ENCODE measurements at places on chromosomes 7 and 10. TPM values are rescaled to one million over a fixed set of nuclear protein-coding genes. Genes with fewer than 3 reads are reported as not detected.

HTR5A gene
- not detected for total RNA-seq

NHLRC2 gene
- 24.6 TPM for total RNA-seq

CACNA2D1 gene
- not detected for total RNA-seq

PHF14 gene
- total RNA-seq: 32.1 TPM

- H3K4me1 ChIP-seq: no peaks in the 10 kb centered on the region
- H3K27ac ChIP-seq: no peak overlapping the region
- DNase-seq: no peak
These were observed 954.2 kb downstream of the PCDH15 start for GRCh38 chr10:53846809-53847208.

- H3K27ac ChIP-seq: no peak overlapping the region
- no peaks in the 10 kb centered on the region for H3K27me3 ChIP-seq
- peaks cover 19% of the 10 kb centered on the region for H3K4me1 ChIP-seq
- H3K36me3 ChIP-seq: no peaks in the 10 kb centered on the region
These were observed 117.7 kb upstream of the TNRC18 start for GRCh38 chr7:5541087-5541992.

DNA sequence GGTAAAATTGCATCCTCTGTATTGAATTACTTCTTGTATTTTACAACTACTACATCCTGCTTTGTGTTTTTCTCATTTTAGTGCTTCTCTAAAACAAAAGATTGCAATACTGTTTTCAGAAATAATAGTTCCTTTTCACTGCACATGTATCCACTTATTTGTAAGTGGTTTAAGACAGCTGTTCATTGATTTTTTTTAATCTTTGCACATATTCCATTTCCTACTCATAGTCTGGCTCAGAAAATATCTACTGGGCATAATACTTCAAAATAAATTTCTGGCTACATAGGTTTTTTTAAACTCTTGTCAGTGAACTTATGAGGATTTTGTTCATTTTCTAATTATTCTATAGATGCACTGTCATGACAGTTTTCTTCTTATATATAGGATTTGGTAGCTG is 54.8 kb downstream of the SND1 start:
- H3K4me3 ChIP-seq: no peak overlapping the region
- no peak for DNase-seq
- H3K36me3 ChIP-seq: peaks cover 67% of the 10 kb centered on the region
- H3K4me1 ChIP-seq: no peaks in the 10 kb centered on the region
- H3K27ac ChIP-seq: no peak overlapping the region

DNA sequence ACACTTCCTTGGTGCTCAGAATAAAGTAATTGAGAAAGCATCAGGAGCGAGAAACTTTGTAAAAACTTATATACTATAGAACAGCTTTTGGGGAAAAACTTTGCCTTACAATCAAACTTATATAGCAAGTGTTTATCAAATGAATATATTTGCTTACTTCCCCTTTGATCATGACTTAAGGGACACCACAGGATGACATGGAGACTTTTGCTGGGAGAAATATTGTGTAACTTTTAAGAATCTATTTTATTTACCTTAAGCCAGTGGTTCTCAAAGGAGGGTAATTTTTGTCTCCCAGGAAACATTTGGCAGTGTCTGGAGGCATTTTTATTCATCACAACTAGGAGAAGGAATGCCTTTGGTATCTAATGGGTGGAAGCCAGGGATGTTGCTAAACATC is 173.8 kb upstream of the HABP2 start:
- H3K27ac ChIP-seq: no peak overlapping the region
- peaks cover 31% of the 10 kb centered on the region for H3K27me3 ChIP-seq
- no peak overlapping the region for H3K4me3 ChIP-seq
- H3K4me1 ChIP-seq: peaks cover 20% of the 10 kb centered on the region
- DNase-seq: no peak

- H3K27me3 ChIP-seq: no peaks in the 10 kb centered on the region
- no peak overlapping the region for H3K4me3 ChIP-seq
- H3K36me3 ChIP-seq: peaks cover 42% of the 10 kb centered on the region
- DNase-seq: no peak
- no peaks in the 10 kb centered on the region for H3K4me1 ChIP-seq
- no peak overlapping the region for H3K27ac ChIP-seq
These were observed 39.6 kb downstream of the CUL2 start for GRCh38 chr10:35050568-35050967.

DNA sequence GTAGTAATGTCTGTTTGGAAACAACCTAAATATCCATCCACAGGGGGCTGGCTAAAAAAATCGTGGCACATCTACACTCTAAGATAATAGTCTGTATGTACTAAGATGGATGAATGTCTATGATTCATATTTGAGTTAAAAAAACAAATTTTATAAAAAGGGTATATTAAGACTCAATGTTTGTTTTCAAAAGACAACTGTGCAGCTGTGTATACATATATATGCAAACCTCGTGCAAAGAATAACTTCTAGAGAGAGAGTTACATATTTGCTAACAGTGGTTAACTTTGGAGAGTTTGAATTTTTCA is 323.5 kb downstream of the PLXNA4 start:
- peaks cover 2% of the 10 kb centered on the region for H3K27me3 ChIP-seq
- DNase-seq: no peak
- H3K36me3 ChIP-seq: no peaks in the 10 kb centered on the region
- no peaks in the 10 kb centered on the region for H3K4me1 ChIP-seq
- no peak overlapping the region for H3K27ac ChIP-seq

- no peak overlapping the region for H3K4me3 ChIP-seq
- H3K27ac ChIP-seq: no peak overlapping the region
- H3K4me1 ChIP-seq: peaks cover 5% of the 10 kb centered on the region
- peaks cover 40% of the 10 kb centered on the region for H3K27me3 ChIP-seq
These were observed 124.6 kb upstream of the CDK13 start for GRCh38 chr7:39825401-39825980.

DNA sequence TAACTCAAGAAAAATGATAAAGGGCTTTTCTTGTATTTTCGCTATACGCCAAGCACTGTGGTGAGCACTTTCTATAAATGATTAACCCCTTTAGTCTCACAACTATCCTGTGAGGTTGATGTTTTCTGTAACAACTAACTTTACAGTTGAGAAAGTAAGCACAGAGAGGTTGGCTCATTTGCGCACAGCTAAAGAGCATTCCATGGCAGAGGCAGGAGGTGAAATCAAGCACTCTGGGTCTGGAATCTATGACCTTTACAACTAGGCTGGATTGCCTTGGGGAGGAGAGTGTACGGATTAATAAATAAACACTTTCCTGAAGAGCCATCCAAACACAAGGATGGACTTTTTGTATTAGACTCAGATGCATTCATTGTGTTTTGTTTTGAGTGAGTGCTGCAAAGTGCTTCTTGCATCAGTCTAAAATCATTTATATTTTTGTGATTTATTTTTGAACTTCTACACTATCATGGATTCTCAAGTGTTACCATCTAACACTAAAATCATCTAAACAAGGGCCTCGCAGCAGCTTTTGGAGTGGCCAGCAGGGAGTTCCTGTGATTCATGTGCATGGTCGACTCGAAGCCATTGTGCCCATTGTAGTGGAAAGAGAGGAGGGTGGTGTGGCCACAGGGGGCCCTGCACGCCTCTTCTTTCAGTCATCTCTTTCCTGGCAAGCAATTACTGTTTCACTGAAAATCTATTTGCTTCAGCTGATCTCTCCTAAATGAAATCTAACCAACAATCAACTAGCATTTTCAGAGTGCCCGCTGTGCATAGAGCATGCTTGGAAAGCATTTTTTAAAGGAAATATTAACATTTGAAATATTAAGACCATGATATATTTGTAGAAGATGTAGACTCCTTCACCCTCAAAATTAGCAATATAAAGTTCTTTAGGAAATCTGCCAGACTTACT is 633.4 kb upstream of the COBL start:
- no peak overlapping the region for H3K27ac ChIP-seq
- no peak for DNase-seq
- no peaks in the 10 kb centered on the region for H3K27me3 ChIP-seq

GRCh38 chr10:22042557-22043326 is 39.2 kb upstream of the DNAJC1 start:
- no peaks in the 10 kb centered on the region for H3K4me1 ChIP-seq
- no peak overlapping the region for H3K27ac ChIP-seq
- H3K27me3 ChIP-seq: peaks cover 16% of the 10 kb centered on the region
- no peak for DNase-seq

GRCh38 chr10:56116684-56117083 is 244.4 kb downstream of the ZWINT start:
- H3K4me3 ChIP-seq: no peak overlapping the region
- no peak overlapping the region for H3K27ac ChIP-seq
- no peaks in the 10 kb centered on the region for H3K4me1 ChIP-seq

- H3K4me3 ChIP-seq: no peak overlapping the region
- peaks cover 4% of the 10 kb centered on the region for H3K27me3 ChIP-seq
- DNase-seq: no peak
- H3K4me1 ChIP-seq: no peaks in the 10 kb centered on the region
- no peaks in the 10 kb centered on the region for H3K36me3 ChIP-seq
- H3K27ac ChIP-seq: no peak overlapping the region
These were observed 137.8 kb upstream of the PPP2R2D start for GRCh38 chr10:131762789-131763696.

All from activated CD8-positive, alpha-beta T cell treated with anti-CD3 and anti-CD28 coated beads, Interleukin-2, amount 10 ng/mL, durations not matched to agents 7 days and 5 days (primary cell).